ENCODE measurements at places on chromosomes 11 and 22.

DNA sequence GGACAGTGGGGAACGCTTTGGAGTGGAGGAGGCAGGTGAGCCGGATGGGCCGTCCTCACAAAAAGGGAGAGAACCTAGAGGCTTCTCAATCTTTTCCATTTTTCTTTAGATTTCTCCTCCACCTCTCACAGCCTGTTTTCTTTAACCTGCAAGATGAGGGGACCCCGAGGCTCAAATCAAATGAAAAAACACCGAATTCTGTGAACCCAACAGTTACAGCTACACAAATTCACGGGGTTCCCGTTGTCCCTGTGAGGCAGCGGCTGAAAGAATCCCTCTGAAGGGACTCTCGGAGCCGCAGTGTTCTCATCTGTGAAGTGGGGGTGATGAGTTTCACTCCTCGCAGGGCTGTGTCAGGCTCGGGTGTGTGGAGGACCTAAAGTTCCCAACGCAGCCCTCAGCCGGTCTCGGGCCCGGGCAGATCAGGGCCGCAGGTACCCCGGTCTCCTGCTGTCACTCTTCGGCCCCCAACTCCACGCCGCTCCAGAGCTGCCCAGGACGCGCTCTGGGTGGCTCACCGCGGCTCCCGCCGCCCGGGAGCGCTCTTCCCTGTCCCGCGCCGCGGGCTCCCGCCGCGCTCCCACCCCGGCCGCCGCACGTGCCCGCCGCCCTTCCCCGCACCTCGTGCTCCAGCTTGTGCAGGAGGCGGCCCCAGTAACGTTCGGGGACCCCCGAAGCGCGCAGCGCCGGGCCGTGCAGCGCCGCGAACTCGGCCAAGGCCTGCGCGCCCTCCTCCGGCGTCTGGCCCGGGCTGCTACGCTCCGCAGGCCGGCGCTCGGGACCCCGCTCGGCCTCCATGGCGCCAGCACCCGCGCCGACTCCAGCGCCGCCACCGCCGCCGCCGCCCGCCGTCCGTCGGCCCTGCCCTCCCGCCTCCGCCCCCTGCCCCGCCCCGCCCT, at the start of gene TTLL12:
TSS of gene TTLL12 (minus strand) at position 863 of the 899 bp plus-strand sequence. CDS start at position 798, 65 bp downstream.
- no peak for DNase-seq

DNA sequence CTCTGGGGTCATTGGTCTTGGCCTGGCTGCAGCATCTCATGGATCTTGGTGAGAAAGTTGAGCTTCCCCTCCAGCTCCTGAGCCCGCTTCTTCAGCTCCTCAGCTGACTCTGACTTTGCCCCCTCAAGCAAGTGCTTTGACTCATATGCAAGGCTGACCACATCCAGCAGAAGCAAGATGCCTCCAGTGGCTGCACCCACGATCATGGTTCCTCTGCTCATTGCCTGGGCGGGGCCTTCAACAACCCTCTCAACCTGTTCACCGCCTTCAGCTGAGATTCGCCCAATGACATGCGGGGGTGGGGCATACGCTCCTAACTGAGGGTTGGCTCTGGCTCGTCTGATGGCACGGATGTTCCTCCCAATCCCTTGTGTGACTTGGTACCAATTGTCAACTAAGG, 11.9 kb downstream of the APOL2 start:
- DNase-seq = no peak

DNA sequence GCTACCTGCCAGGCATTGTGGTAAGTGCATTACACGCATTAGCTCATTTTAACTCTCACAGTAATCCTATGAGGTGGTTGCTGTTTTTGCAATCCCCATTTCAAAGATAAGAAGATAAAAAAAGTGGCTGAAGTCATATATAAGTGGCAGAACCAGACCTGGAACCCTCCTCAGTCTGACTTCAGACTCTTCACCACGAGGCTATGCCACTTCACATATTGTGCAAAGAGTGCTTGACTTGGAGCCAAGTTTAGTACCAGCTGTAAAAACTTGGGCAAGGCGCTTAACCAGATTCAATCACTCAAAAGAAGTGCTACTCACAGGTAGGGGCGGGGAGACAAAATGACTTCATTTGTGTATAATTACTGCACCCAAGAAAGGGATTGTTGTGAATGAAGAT, 15.3 kb downstream of the BPIFC start:
- DNase-seq = no peak

- DNase-seq = no peak
These were observed 10.3 kb downstream of the MRGPRG start for GRCh38 chr11:3208272-3208671.
